Naive thymus-derived CD8-positive, alpha-beta T cell (primary cell): ENCODE measurements at places on chromosomes 6 and 20.

GRCh38 chr6:117483004-117483644 is 650 bp downstream of the DCBLD1 start:
- peak; percentile 9 for DNase-seq

- no peak for DNase-seq
Observed at GRCh38 chr6:150129616-150130505, 13.0 kb upstream of the PPP1R14C start.

GRCh38 chr20:58480551-58481336 is 34.5 kb downstream of the APCDD1L start:
- DNase-seq: no peak

- no peak for DNase-seq
Observed at GRCh38 chr6:2141644-2142290, 103.6 kb downstream of the GMDS start.

GRCh38 chr6:17224056-17224455 is 57.1 kb upstream of the RBM24 start:
- DNase-seq: no peak

- DNase-seq: no peak
Observed at GRCh38 chr6:99873084-99873483, 120.9 kb downstream of the MCHR2 start.

GRCh38 chr20:59640267-59640666 is 35.9 kb downstream of the PHACTR3 start:
- no peak for DNase-seq

DNA sequence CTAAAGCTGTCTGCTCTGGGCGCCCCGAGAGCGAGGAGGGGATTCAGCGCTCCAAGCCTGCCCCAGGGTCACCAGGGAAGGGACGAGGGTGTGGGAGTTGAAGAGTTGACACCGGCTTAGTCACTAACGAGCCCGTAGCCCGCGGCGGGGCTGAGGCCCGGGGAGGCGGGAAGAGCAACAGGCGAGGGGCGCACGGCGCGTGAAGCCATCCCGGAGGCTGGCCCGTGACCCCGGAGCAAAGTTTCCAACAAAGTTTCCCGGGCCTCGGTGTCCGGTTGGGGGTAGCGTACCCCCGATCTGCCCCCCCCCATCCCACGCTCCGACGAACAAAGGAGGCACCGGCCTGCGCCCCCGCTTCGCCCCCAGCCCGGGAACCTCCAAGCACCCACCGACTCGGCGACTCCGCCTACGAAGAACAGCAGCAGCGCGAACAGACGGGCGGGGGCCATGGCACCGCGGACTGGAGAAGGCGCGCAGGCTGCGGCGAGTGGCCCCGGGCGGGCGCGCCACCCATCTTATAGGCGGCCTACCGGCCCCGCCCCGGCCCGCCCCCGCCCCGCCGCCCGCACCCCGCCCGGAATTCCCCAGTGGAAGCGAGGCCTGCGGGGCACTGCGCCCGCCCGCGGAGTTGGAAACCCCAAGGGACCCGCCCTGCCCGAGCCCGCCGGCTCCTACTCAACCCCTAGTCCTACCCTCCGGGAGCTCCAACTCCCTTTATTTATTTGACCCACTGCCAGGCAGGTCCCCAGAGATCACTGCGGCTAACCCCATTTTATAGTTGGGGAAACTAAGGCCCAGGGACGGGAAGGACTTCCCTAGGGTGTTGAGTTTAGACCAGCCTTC is at the start of gene SDC4:
SDC4 (minus strand) TSS at position 489 of the 843 bp plus-strand sequence; CDS start at position 449, 40 bp downstream.
- DNase-seq: peak; percentile 32

DNA sequence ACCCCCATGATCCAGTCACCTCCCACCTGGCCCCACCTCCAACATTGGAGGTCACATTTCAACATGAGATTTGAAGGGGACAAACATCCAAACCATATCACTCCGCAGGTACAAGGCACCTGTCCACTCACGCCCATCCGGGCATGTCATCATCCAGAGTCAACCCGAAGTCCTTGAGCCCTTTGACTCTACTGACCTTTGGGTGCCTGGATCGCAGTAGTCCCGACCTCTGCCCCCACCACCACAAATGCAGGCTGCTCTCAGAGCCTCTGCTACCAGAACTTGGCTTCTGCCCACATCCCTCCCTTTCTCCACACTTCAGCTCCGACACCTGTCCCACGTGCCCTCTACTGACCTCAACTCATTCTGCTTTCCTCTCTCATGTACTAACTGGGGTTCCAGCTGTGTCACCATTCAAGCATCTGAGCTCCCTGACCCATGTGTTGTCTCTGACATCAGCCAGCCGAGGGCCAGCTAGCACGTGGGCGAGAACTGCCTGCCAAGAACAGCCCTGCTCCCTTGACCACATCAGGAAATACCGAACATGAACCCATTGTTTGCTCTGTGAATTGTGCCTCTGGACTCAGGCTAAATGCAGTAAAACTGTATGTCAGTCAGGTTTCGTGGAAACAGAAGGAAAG is 498.3 kb upstream of the SULF2 start:
- no peak for DNase-seq
